Suprapubic skin (tissue), 4 donors: ENCODE measurements at places on chromosomes 12 and 14. TPM values are rescaled to one million over a fixed set of nuclear protein-coding genes. Genes with fewer than 3 reads are reported as not detected.

GRCh38 chr14:88748288-88748687 lies 44.5 kb downstream of the EML5 start:
- H3K27me3 ChIP-seq = no peaks in the 10 kb centered on the region
- H3K27ac ChIP-seq = no peak overlapping the region
- no peaks in the 10 kb centered on the region for H3K4me1 ChIP-seq
- DNase-seq = no peak

DNA sequence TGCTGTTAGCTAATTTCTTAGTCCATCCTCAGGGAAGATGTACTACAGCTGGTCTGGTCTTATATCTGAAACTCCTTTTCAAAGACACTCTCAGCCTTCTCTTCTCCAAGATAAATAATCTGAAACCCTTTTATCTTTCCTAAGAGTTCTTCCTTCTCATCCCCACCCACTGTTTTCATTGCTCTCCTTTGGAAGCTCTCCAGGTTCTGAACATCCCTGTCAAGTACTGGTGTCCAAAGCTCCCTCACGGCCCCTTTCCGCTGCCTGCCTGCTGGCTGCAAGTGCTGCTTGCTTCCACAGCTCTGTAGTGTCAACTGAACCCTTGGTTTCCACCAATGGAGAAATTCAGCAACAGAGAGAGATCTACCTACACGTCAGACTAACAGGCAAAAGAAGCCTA lies 6.6 kb upstream of the SLC6A13 start:
- DNase-seq = no peak
- no peaks in the 10 kb centered on the region for H3K36me3 ChIP-seq
- no peaks in the 10 kb centered on the region for H3K4me1 ChIP-seq
- H3K4me3 ChIP-seq = no peak overlapping the region
- no peak overlapping the region for H3K27ac ChIP-seq

GRCh38 chr12:7188562-7189397 lies 706 bp upstream of the PEX5 start:
- peaks cover 11% of the 10 kb centered on the region for H3K36me3 ChIP-seq
- peak overlapping the region; percentile 92 for H3K27ac ChIP-seq
- H3K4me3 ChIP-seq = peak overlapping the region; percentile 76
- H3K27me3 ChIP-seq = no peaks in the 10 kb centered on the region
- H3K4me1 ChIP-seq = peaks cover 28% of the 10 kb centered on the region

PLA2G1B gene
- total RNA-seq = not detected

DNA sequence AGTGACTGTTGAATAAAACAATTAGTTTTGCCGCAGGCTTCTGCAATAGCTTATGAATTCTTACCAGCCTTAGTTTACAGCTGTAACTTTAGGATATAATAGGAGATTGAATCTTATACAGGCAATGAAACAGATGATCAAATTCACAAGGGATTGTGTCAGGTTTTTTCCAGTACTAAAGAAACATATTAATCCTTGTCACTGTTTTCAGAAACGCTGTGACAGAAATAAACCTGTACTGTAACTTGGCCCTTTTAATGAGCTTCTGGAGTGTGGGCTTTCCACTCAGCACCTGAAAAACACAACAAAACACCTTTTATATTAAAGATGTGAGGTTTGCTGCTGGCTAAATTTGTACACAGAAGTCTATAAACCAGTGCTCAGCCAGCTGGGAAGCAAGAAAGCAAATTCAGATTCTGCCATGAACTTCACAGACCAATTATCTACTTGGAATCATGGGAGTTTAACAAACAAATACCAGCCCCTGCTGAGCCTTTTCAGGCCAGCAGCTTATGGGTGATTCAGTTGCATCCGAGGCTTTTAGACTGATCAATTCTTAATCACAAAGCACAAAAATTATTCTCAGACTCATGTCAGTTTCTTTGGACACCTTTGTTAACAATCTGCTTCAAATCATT lies 109.5 kb downstream of the FOXG1 start:
- DNase-seq = no peak
- H3K4me3 ChIP-seq = no peak overlapping the region
- no peak overlapping the region for H3K27ac ChIP-seq
- no peaks in the 10 kb centered on the region for H3K36me3 ChIP-seq
- H3K27me3 ChIP-seq = no peaks in the 10 kb centered on the region

GRCh38 chr12:55626154-55626553 lies 10.5 kb upstream of the OR10P1 start:
- H3K4me1 ChIP-seq = no peaks in the 10 kb centered on the region
- no peak overlapping the region for H3K27ac ChIP-seq
- no peak overlapping the region for H3K4me3 ChIP-seq
- no peak for DNase-seq
- H3K27me3 ChIP-seq = peaks cover 5% of the 10 kb centered on the region

DNA sequence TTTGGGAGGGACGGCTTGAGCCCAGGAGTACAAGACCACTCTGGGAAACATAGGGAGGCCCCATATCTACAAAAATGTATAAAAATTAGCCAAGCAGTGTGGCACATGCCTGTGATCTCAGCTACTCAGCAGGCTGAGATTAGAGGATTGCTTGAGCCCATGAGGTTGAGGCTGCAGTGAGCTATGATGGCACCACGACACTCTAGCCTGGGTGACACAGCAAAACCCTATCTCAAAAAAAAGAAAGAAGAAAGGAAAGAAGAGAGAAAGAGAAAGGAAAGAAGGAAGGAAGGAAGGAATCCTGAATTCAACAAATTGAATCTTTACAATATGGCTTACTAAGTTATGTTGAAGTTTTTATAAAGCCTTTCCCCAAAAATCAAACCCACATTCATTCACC lies 2.1 kb downstream of the KIF21A start:
- H3K4me1 ChIP-seq = peaks cover 18% of the 10 kb centered on the region
- H3K27me3 ChIP-seq = no peaks in the 10 kb centered on the region
- no peak overlapping the region for H3K4me3 ChIP-seq
- no peak for DNase-seq
- H3K36me3 ChIP-seq = no peaks in the 10 kb centered on the region
- no peak overlapping the region for H3K27ac ChIP-seq

DNA sequence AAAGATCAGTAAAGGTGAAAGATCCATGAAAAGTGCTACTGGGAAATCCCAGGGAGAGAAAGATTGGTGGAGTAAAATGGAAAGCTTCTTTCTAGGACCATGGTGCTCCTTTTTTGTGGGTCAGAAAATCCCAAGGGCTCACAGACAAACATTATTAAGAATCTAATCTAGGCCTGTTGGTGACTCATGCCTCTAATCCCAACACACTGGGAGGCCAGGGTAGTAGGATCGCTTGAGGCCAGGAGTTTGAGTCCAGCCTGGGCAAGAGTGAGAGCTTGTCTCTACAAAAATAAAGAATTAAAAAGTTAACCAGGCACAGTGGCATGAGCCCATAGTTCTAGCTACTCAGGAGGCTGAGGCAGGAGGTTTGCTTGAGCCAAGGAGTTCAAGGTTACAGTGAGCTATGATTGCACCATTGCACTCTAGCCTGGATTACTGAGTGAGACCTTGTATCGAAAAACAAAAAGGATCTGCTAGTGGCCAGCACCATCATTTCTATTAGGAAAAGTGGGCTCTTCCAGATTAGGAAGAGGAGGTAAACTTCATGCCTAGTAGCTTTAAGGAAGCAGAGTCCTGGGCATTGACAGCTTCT lies 43.0 kb downstream of the TXNRD1 start:
- H3K27me3 ChIP-seq = no peaks in the 10 kb centered on the region
- no peak overlapping the region for H3K4me3 ChIP-seq
- no peaks in the 10 kb centered on the region for H3K36me3 ChIP-seq
- peaks cover 10% of the 10 kb centered on the region for H3K4me1 ChIP-seq
- no peak for DNase-seq

GRCh38 chr14:100899884-100900771 lies 3.4 kb downstream of the RTL1 start:
- no peak overlapping the region for H3K27ac ChIP-seq
- H3K4me1 ChIP-seq = peaks cover 14% of the 10 kb centered on the region
- H3K27me3 ChIP-seq = peaks cover 82% of the 10 kb centered on the region

DNA sequence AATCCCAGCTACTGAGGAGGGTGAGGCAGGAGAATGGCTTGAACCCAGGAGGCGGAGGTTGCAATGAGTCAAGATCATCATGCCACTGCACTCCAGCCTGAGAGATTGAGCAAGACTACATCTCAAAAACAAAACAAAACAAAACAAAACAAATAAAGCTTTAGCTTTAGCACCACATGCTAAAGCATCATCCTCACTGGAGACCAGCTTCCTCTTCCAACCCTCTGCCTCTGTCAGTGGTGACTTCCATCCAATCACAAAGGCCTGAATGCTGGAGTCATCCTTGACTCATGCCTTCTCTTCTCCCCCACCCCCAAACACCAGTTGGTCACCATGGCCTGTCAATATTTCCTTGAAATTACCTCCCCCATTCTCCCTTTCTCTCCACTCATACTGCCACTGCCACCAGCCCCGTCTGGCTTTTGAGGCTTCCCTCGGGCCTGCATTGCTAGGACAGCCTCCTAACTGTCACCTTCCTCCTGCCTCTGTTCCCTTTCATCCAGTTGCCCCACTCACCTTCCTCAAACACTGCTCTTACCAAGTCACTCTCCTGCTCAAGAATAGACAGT lies 1.4 kb downstream of the ZNF385A start:
- H3K27me3 ChIP-seq = no peaks in the 10 kb centered on the region
- peaks cover 73% of the 10 kb centered on the region for H3K4me1 ChIP-seq
- peak overlapping the region; percentile 75 for H3K27ac ChIP-seq
- peaks cover 3% of the 10 kb centered on the region for H3K36me3 ChIP-seq
- H3K4me3 ChIP-seq = no peak overlapping the region
- DNase-seq = no peak

- H3K4me3 ChIP-seq = no peak overlapping the region
- peaks cover 2% of the 10 kb centered on the region for H3K4me1 ChIP-seq
- H3K27ac ChIP-seq = no peak overlapping the region
- H3K27me3 ChIP-seq = no peaks in the 10 kb centered on the region
These were observed 192.3 kb downstream of the NUAK1 start for GRCh38 chr12:105946493-105946901.

FBXO33 gene
- total RNA-seq = 12.4 TPM

DNA sequence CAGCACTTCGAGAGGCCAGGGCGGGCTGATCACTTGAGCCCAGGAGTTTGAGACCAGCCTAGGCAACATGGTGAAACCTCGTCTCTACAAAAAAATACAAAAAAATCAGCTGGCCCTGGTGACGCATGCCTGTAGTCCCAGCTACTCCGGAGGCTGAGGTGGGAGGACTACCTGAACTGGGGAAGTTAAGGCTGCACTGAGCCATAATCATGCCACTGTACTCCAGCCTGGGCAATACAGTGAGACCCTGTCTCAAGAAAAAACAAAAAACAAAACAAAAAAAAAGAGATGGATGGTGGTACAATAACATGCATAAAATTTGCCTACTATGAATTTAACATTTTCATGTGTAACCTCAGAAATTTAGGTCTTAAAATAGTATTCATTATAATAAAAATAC lies 2.2 kb downstream of the THAP2 start:
- DNase-seq = no peak
- H3K27ac ChIP-seq = no peak overlapping the region

DNA sequence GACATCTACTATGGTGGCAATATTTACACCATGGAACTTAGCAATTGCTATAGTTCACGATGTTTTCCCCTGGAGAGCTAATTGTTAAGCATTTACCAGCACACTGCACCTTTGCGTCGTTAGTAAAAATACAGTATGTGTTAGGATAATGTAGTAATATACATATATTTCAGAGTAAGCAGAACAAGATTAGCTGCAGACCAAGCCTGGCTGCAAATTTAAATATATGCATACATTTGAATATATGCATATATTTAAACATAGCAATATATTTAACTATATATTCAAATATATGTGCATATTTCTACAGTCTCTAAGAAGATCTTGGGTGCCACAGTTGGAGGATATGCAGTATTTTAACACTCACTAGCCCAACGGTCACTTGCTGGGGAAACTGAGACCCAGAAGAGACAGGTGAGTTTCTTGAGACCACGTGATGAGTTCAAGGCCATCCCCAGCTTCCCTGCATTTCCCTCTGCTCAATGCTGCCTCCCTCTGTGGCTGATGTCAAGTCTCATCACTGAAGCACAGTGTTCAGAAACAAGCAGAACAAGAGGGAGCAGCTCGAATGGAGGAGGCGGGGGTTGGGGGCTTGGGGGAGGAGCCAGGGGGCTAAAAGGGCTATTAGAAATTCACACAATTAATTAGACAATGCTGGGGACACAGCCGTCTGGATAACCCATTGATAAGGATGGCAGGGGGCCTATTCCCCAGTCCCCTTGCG lies 708.0 kb downstream of the MED13L start:
- no peaks in the 10 kb centered on the region for H3K4me1 ChIP-seq
- no peak for DNase-seq
- no peak overlapping the region for H3K4me3 ChIP-seq
- H3K27ac ChIP-seq = no peak overlapping the region
- peaks cover 5% of the 10 kb centered on the region for H3K27me3 ChIP-seq
- H3K36me3 ChIP-seq = no peaks in the 10 kb centered on the region

- DNase-seq = peak; percentile 19
- peak overlapping the region; percentile 29 for H3K27ac ChIP-seq
- no peaks in the 10 kb centered on the region for H3K27me3 ChIP-seq
- peaks cover 80% of the 10 kb centered on the region for H3K36me3 ChIP-seq
- peaks cover 15% of the 10 kb centered on the region for H3K4me1 ChIP-seq
- no peak overlapping the region for H3K4me3 ChIP-seq
These were observed 24.3 kb downstream of the ANAPC7 start for GRCh38 chr12:110379197-110379596.

- H3K27me3 ChIP-seq = no peaks in the 10 kb centered on the region
- peaks cover 71% of the 10 kb centered on the region for H3K36me3 ChIP-seq
- no peak overlapping the region for H3K27ac ChIP-seq
- no peak for DNase-seq
These were observed 58.9 kb upstream of the SRSF5 start for GRCh38 chr14:69708049-69708448.

GLT1D1 gene
- 1.4 TPM for total RNA-seq

DNA sequence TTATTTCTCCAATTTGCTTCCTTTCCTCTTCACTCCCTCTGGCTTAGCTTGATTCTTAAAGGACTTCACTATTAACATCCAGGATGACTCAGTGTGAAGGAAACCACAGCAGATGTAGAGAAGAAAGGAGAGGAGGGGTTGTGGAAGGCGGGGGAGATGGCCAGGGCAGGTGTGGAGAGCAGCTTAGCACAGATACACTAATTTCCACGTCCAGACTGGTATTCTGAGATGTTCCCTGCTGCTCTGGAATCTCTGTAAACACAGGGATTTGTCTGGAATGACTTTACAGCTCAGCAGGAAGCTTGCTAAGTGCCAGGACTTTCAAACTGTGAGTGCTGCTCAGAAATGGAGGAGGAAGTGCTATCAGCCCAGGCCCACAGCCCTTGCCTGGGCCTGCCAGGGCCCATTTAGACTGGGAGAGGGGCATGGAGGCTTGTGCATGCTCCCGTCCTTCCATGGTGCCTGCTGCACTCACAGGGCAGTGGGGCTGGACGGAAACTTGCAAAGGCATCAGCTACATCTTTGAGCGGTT lies 202.5 kb upstream of the DDHD1 start:
- H3K27ac ChIP-seq = no peak overlapping the region
- no peaks in the 10 kb centered on the region for H3K36me3 ChIP-seq
- H3K4me3 ChIP-seq = no peak overlapping the region

CEP83 gene
- 13.9 TPM for total RNA-seq

CLMN gene
- 6.7 TPM for total RNA-seq

FITM1 gene
- not detected for total RNA-seq

DNA sequence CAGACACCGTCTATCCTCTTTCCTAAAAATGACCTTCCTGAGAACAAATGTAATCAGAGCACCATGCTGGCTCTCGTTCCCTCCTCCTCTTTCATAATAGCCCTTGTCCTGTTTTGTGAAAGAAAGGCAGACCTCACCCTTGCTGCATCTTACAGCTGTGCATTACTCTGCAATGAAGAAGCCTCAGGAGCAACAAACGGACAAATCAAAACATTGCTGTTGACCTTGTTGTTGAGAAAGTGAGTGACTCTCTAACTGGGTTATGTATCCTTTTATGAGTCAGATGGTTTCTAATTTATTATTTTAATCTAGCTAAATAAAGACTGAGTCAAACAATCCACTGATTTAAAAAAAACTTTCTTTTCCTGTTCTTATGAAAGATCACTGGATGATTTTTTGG lies 180.9 kb downstream of the RPS29 start:
- H3K4me1 ChIP-seq = no peaks in the 10 kb centered on the region
- H3K36me3 ChIP-seq = no peaks in the 10 kb centered on the region
- DNase-seq = no peak
- no peaks in the 10 kb centered on the region for H3K27me3 ChIP-seq
- no peak overlapping the region for H3K4me3 ChIP-seq
